ENCODE measurements at places on chromosomes 4 and X.

DNA sequence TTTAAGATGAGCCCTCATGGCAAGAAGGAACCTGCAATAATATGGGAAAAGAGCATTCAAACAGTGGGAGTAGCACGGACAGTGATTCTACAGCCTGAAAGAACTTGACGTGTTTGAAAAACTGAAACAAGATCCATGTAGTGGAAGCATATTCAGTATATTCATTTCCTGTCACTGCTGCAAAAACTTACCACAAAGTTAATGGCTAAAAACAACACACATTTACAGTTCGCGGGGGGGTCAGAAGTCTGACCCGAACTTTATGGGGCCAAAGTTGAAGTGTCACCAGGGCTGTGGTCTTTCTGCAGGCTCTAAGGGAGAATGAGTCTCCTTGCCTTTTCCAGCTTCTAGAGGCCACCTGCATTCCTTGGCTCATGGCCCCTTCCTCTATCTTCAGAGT lies 52.6 kb upstream of the ARX start:
- no peak for DNase-seq

DNA sequence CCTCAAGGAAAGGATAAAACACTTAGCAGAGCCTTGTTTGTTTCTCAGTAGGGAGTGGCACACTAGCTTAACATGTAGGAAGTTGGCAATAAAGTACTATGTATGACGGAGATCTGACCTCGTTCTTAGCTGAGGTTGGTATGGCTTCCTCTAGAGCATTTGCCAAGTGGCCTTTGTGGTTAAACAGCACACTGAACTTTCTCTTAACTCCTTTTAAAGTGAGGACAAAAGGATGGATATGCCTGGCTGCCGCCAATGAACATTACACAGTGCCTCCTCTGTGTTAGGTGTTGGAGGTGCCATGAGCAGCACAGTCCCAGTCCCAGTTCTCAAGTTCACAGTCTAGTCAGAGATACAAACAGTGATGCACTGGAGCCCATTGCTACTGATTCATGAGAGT lies 54.4 kb downstream of the VGLL1 start:
- no peak for DNase-seq

- DNase-seq, result no peak
These were observed 16.6 kb downstream of the LRPAP1 start for GRCh38 chr4:3515646-3516045.

- DNase-seq, result no peak
These were observed 517.3 kb downstream of the TMA16 start for GRCh38 chr4:164011791-164012190.

GRCh38 chrX:38519651-38520050 lies 41.7 kb upstream of the TSPAN7 start:
- DNase-seq, result no peak

GRCh38 chr4:144411119-144411518 lies 234.8 kb upstream of the HHIP start:
- DNase-seq, result no peak

Measured in stimulated activated CD4-positive, alpha-beta T cell treated with anti-CD3 and anti-CD28 coated beads, TNF-alpha, amount 100 ng/mL, for 24 hours (primary cell).